HCEC 1CT (cell line): ENCODE measurements at places on chromosomes 12 and 14.

DNA sequence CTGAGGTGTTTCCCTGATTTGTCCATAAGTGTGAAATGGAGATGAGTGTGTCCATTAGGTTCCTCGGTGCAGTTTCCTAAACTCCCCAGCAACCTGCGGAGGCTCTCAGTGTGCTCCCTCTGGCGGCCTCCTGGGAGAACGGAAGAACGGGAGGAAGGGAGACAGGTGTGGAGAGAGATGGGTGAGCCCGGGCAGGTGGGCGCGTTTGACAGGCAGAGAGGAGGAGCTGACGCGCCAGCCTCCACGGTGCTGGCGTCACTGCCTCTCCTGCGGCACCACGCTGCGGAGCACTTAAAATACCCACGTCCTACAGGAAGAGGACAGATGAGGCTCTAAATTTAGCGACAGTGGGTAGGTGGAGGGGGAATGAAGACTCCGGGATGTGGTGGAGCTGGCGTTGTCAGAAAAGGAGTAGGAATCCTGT lies 26.8 kb upstream of the PEX5 start:
- DNase-seq, result no peak

GRCh38 chr12:117874842-117875434 lies 93.9 kb downstream of the KSR2 start:
- peak; percentile 46 for DNase-seq

GRCh38 chr12:55780685-55781084 lies 36.8 kb downstream of the SARNP start:
- DNase-seq, result no peak

- DNase-seq, result no peak
These were observed 114.1 kb downstream of the KIF26A start for GRCh38 chr14:104252256-104253215.

- DNase-seq, result no peak
These were observed 37.6 kb upstream of the CCDC63 start for GRCh38 chr12:110809149-110809548.

- peak; percentile 41 for DNase-seq
These were observed 13.9 kb upstream of the NR4A1 start for GRCh38 chr12:52037248-52037861.

DNA sequence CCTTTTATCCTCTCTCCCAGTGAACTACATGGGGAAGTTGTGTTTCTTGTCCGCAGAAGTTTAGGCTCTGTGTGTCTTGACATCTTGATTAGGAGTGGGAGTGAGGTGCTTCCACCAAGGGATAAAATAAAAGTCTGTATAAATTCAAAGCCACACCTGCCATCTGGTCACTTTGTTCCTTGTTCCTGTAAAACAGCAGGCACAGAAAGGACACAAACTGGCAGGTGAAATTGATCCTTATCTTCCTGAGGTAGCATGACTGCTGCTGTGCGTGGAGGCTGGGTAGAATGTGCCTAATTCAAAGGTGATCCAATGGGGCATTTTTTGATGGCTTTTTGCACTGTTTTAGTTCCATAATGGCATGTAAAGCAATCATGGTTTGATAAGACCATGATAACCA lies 104.3 kb upstream of the KITLG start:
- no peak for DNase-seq

- DNase-seq, result no peak
These were observed 6.5 kb downstream of the NECAP1 start for GRCh38 chr12:8088574-8088973.

GRCh38 chr12:50625029-50625925 lies 120.5 kb downstream of the DIP2B start:
- DNase-seq, result no peak

DNA sequence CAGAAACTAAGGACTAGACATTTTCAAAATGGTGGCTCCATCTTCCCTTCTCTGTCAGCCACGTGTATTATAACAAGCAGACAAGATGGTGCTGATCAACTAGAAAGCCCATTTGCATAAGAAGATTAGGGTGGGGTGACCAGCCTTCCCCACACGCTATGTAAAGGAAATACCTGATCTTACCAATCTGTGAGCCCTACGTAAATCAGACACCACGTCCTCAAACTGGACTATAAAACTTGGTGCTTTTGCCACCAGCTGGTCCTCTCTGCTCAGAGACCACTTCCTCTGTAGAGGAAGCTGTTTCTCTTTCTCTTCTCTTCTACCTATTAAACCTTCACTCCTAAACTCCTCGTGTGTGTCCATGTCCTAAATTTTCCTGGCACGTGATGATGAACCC lies 101.1 kb upstream of the PLEKHG7 start:
- no peak for DNase-seq

GRCh38 chr14:103334644-103335622 lies 896 bp downstream of the EIF5 start:
- peak; percentile 62 for DNase-seq

- no peak for DNase-seq
These were observed 16.5 kb downstream of the PRKCH start for GRCh38 chr14:61337893-61338292.

GRCh38 chr14:105476097-105476830 lies 1.6 kb downstream of the CRIP2 start:
- no peak for DNase-seq

GRCh38 chr14:61699027-61699426 lies 3.7 kb downstream of the HIF1A start:
- DNase-seq, result peak; percentile 45

- no peak for DNase-seq
These were observed 14.8 kb downstream of the GDF11 start for GRCh38 chr12:55757701-55758100.
